ENCODE measurements at places on chromosomes 13 and 19.

DNA sequence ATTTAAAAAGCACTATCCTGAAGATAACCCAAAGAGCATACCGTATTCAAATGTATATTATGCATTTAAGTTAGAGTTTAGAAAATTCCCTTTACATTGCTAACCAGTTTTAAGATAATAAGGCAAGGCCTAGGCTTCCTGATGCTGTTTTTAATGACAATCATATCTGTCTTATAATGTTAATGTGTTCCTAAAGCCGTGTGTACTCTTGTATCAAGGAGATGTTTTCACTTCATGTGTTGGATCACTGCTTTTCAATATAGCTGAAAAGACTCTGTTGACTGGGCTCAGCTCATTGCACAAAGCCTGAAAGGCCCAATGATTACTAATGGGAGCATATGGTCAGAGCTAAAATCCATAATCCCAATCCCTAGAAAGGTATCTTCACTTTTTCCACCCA, 81.6 kb downstream of the DACH1 start:
- no peak for DNase-seq

- no peak for DNase-seq
These were observed 519.9 kb downstream of the PCDH17 start for GRCh38 chr13:58151452-58151851.

GRCh38 chr19:50315773-50316448, 13.3 kb downstream of the KCNC3 start:
- no peak for DNase-seq

DNA sequence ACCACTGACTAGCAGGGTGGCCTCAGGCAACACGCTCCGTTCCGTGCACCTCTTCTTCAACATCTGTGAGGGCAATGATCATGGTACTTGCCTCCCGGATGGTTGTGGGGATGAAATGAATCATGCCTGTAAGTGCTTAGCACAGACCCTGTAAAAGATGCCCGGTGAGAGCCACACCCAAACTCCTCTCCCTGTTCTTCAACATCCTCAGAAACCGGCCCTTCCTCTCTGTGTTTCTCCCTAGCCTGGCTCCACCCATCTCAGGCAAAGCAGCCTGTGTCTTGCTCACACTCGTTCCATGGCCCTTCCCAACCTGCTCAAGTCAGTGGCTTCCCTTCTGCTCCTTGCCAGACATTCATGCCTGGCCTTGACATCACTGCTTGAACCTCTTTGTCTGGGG, 5.8 kb upstream of the DMKN start:
- no peak for DNase-seq

GRCh38 chr13:72259528-72259927, 392.5 kb upstream of the DACH1 start:
- no peak for DNase-seq

DNA sequence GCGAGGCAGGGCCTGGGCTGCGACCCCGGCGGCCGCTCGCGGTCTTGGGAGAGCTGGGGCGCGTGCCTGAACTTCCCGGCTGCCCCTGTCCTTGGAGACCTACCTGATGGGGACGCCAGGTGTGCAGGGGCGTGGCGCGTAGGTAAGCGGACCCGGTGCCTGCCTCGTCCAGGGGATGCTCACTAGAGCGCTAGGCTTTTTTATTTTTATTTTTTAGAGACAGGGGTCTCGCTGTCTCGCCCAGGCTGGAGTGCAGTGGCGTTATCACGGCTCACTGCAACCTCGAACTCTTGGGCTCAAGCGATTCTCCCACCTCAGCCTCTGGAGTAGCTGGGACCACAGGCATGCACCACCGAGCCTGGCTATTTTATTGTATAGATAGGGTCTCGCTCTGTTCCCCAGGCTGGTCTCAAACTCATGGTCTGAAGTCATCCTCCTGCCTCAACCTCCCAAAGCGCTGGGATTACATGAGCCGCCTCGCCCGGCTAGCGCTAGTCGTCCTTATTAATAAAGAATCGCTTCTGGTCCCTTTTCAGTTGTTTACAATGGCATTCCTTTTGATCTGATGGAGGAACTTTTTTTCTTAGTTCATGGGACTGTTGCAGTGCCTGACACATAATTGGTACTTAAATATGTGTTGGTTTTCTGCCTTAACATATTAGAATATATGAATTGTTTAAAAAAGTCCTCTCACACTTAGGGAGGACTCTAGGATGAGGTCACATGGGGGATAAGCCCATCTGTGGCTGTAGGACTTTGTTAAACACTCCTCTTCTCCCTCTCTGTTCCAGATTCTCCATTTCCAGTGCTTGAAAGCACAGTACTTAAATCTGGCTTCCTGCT, 812 bp downstream of the DPY19L3 start:
- DNase-seq, result no peak

DNA sequence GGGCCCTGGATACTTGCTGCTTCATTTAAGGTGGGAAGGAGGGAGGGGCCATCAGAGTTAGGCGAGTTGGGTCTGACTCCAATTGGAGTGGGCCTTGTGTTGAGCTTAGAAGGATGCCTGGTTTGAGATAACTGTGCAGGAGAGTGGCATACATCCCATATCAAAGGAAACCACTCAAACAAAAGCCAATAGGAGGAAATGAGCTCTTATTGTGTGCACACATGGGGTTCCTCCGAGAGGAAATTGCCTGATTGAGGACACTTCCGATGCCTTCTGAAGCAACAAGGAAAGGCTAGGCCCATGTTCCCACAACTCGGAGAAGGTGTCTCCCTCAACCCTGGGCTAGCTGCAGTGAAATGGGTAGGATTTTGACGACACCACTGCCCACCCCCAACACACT, 19.6 kb downstream of the MBNL2 start:
- no peak for DNase-seq

DNA sequence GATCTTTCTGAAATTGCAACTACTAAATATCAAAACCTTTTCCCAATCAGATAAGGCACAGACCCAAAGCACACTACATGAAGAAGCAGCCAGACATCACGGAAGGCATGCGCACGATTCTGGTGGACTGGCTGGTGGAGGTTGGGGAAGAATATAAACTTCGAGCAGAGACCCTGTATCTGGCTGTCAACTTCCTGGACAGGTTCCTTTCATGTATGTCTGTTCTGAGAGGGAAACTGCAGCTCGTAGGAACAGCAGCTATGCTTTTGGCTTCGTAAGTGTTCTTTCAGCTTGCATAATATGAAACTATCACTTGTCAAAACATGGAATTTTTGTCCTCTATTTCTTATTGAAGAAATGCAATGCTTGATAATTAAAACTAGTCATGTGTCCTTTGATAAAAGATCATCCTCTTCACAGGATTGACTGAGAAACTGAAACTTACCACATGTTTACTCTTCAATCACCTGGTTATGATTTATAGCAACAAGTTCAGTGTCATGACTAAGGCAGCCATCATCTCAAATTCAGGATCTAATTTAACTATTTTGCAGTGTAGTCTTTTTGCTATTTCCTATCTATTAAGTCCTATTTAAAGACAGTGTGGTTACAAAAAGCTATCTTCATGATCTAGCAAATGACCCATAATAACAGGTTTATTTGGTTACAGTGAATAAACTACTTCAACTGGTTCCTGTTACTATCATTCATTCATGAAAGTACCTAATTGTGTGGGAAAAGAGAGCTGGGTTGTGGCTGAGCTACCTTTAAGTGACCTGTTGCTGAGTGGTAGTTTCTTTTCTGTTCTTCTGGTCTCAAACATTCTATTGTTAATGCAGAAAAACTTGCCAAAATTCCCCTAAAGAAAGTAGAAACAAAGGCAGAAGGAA, 6.5 kb downstream of the CCNA1 start:
- DNase-seq, result no peak

DNA sequence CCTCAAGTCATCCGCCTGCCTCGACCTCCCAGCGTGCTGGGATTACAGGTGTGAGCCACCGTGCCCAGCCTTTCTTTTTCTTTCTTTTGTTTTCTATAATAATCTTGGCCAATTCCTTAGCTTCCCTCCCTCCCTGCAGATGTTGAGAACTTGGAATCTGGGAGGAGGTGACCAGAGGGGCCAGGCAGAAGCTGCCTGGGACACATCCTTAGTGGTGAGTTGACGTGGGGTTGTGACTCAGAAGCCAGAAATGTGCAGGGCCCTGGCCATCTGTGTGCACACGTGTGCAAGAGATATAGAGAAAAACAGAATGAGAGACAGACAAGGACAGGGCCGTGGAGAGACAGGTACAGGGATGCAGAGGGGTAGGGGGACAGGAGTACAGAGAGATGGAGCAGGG, 154.3 kb downstream of the SIPA1L3 start:
- DNase-seq, result peak; percentile 70

DNA sequence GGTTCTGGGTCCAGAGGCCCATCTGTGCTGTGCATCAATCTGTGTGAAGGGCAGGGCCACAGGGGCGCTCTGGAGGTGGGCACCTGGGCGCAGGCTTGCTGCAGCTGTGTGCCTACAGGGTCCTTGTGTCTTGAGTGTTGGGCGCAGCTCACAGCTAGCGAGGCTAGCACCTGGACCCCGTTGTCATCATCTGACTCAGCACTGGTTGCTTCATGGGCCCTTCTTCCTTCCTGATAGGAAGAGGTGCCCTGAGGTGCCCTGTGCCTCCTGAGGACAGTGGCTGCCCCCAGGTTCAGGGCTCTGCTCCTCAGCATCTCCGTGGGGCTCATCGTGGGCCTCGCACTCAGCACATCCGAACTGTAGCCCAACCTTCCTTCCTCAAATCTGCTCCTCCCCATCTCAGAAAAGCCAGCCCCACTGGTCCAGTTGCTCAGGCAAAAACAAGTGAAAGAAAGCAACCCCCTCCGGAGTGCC, 54.8 kb downstream of the GATAD2A start:
- no peak for DNase-seq

GRCh38 chr19:876780-877314, 16.1 kb downstream of the MED16 start:
- DNase-seq, result no peak

GRCh38 chr13:20127262-20127561, 33.6 kb downstream of the GJA3 start:
- no peak for DNase-seq

DNA sequence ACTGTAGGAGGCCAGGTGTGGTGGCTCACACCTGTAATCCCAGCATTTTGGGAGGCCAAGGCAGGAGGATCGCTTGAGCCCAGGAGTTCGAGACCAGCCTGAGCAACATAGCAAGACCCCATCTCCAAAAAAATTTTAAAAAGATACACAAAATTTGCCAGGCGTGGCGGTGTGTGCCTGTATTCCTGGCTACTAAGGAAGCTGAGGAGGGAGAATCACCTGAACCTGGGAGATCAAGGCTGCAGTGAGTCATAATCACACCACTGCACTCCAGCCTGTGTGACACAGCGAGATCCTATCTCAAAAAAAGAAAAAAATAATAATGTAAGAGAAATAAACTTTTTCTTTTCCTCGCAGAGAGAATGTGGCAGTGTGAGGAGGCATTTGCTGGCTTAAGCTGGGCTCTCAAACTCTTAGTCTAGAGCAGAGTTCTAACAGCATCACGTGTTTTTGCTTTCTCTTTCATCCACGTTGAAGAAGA, 21.1 kb downstream of the FAM187B start:
- DNase-seq, result no peak

DNA sequence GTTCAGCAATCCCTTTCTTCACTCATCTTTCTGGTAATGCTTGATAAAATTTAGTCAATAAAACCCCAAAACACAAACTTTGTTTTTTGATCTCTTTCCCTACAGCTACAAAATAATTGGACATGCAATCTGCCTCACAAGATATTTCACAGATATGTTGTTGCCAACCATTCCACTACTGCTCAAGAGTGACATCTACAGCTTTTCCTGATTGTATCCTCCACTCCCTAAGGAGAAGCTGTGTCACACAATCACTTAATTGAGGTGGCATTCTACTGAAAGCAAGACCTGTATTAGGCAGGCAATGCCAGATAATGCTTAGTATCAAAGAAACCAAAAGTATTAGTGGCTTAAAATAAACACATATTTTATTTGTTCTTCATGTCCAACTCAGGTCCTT, 1646.2 kb upstream of the SPRY2 start:
- no peak for DNase-seq

DNA sequence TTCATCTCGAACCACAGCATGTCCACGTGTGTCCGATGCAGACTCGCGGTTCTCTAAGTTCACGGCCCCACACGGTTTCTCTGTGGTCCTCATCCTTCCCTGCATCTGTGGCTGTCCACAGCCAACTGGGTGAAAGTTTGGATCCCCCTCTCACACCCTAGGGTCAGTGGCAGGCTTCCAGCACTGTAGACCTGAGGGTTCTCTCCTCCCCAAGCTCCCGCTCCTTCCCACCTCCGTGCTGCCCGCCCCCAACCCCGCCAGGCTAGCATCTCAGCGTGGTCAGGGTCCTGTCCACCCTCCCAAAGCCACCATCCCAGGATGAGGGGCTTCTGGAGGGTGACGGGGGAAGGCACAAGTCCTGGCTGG, 3.0 kb downstream of the ANGPTL4 start:
- no peak for DNase-seq

GRCh38 chr19:50300814-50301606, 28.2 kb downstream of the KCNC3 start:
- peak; percentile 37 for DNase-seq

DNA sequence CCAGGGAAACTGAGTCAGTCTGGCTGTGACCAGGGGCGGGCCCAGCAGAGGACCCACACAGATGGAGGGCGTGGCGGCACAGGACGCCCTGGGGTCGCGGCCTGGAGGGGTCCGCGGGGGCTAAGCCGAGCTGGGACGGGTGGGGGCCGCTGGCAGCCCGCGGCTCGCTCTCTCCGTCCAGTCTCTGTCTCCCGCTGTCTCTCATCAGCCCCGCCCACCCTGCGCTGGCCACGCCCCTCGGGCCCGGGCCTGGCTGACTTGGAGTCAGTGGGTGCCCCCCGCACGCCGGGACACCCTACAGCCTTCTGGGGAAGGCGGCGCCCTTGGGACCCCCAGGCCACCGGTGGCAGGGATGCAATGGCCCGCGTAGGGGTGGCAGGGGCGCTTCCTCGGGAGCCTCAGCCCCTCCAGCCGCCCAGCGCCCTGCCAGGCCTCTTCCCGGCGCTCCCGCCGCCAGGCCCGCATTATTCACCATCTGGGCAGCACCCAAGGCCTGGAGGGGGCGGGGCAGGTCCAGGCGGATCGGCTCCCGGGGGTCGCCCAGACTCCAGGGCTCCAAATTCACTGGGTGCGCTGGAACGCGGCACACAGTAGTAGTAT, at the start of gene TBXA2R:
TSS of gene TBXA2R (minus strand) at position 186 of the 600 bp plus-strand sequence. CDS start 6,241 bp downstream, outside the sequence.
- no peak for DNase-seq

- peak; percentile 63 for DNase-seq
These were observed 926 bp downstream of the ZNF587 start for GRCh38 chr19:57850553-57851017.

GRCh38 chr13:42603571-42603970, 29.6 kb downstream of the TNFSF11 start:
- DNase-seq, result no peak

DNA sequence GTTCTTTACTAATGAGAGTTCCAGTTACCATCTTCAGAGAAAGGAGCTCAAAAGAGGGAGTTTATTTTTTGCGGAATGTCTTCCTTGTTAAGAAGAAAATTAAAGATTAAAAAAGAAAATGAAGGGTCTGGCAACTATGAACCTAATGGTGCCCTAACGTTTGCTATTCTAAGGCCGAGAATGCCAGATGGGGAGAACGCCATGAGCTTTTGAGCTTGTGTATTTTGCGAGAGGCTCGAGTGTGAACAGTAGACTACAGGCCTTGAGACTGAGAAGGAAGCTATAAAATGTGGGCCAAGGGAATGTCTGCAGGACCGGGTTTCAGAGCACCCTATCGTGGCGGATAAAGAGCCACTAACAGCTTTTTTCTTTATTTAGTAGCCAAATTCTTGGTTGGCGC, 6.7 kb downstream of the FGF14 start:
- DNase-seq, result no peak
